ENCODE measurements at places on chromosomes 6 and 20. TPM values are rescaled to one million over a fixed set of nuclear protein-coding genes. Genes with fewer than 3 reads are reported as not detected.
A peak's percentile ranks its signal among the peaks of the same experiment; 100 is the strongest.

The SLC22A16 gene
- total RNA-seq: not detected

The EXOC2 gene
- 15.6 TPM for total RNA-seq

The ADRM1 gene
- 75.1 TPM for total RNA-seq

The UBE2C gene
- total RNA-seq: 8.6 TPM

The DNMT3B gene
- total RNA-seq: 0.47 TPM

The KIF16B gene
- 14.4 TPM for total RNA-seq

- H3K27ac ChIP-seq: no peak overlapping the region
- no peak overlapping the region for H3K4me3 ChIP-seq
- DNase-seq: no peak
- no peaks in the 10 kb centered on the region for H3K4me1 ChIP-seq
Observed at GRCh38 chr6:159926542-159927203, 35.9 kb downstream of the MAS1 start.

GRCh38 chr6:138833816-138834539 lies 38.1 kb downstream of the ECT2L start:
- H3K36me3 ChIP-seq: no peaks in the 10 kb centered on the region
- H3K4me1 ChIP-seq: peaks cover 21% of the 10 kb centered on the region
- peak overlapping the region; percentile 82 for H3K27ac ChIP-seq
- DNase-seq: peak; percentile 74

DNA sequence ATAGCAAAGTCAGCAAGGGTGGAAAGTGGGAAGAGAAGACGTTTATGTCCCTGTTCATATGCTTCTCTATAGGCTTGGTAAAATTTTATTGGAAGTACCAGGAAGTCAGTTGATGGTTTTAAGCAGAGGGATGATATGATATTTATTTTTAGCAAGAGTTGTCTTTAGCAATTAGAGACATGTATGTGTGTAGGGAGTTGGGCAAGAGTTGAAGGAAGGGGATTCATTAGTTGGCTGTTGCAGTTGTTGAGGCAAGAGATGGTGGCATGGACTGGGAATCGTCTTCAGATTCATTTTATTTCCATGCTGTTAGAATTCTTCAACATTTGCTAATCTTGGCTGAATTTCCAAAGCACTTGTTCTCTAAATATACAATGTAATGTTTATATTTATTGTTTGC lies 85.6 kb downstream of the QKI start:
- DNase-seq: no peak
- no peaks in the 10 kb centered on the region for H3K27me3 ChIP-seq
- H3K36me3 ChIP-seq: no peaks in the 10 kb centered on the region
- peaks cover 93% of the 10 kb centered on the region for H3K4me1 ChIP-seq
- no peak overlapping the region for H3K4me3 ChIP-seq

DNA sequence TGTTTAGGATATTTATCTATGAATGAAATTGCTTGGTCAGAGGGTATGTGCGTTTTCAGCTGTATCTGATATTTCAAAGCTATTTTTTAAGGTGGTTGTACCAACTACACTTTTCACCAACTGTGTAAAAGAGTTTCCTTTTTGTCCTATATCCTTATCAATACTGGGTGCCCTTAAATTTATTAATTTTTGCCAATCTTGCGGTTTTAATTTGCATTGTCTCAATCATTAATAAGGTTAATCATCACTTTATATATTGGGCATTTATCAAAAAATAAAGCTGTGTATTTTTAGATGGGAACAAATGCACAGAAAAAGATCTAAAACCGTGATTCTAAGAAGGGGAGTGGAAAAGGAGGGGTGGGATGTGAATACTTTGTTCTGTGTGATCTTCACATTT lies 66.7 kb upstream of the SALL4 start:
- H3K4me3 ChIP-seq: no peak overlapping the region
- DNase-seq: no peak
- peaks cover 6% of the 10 kb centered on the region for H3K27me3 ChIP-seq

- H3K27ac ChIP-seq: no peak overlapping the region
- DNase-seq: no peak
- no peaks in the 10 kb centered on the region for H3K27me3 ChIP-seq
- H3K36me3 ChIP-seq: no peaks in the 10 kb centered on the region
- H3K4me1 ChIP-seq: no peaks in the 10 kb centered on the region
- H3K4me3 ChIP-seq: no peak overlapping the region
Observed at GRCh38 chr20:4554346-4554745, 167.4 kb upstream of the PRND start.

DNA sequence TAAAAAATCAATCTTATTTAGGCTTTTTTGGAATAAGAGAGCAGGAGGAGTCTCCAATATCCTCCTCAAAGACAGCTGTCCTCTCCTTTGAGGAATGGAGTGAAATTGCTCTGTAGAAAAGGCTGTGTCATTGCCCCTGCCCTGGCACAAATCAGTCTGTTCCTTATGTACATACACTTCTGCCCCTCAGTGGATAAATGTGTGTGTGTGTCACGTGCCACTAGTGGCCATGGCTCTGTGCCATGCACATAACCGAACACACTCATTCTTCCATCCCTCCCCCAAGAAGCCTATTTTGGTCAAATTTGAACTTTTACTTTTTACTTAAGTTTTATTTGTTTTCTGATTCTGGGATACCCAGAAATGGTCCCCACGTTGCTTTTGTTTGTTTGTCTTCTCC lies 49.2 kb downstream of the ANKS1A start:
- H3K4me1 ChIP-seq: peaks cover 35% of the 10 kb centered on the region
- H3K36me3 ChIP-seq: no peaks in the 10 kb centered on the region
- H3K27me3 ChIP-seq: no peaks in the 10 kb centered on the region
- no peak for DNase-seq
- no peak overlapping the region for H3K27ac ChIP-seq

- H3K27me3 ChIP-seq: no peaks in the 10 kb centered on the region
- H3K4me1 ChIP-seq: no peaks in the 10 kb centered on the region
- H3K36me3 ChIP-seq: no peaks in the 10 kb centered on the region
- H3K27ac ChIP-seq: peak overlapping the region; percentile 74
Observed at GRCh38 chr6:21588481-21589351, 4.8 kb upstream of the SOX4 start.

DNA sequence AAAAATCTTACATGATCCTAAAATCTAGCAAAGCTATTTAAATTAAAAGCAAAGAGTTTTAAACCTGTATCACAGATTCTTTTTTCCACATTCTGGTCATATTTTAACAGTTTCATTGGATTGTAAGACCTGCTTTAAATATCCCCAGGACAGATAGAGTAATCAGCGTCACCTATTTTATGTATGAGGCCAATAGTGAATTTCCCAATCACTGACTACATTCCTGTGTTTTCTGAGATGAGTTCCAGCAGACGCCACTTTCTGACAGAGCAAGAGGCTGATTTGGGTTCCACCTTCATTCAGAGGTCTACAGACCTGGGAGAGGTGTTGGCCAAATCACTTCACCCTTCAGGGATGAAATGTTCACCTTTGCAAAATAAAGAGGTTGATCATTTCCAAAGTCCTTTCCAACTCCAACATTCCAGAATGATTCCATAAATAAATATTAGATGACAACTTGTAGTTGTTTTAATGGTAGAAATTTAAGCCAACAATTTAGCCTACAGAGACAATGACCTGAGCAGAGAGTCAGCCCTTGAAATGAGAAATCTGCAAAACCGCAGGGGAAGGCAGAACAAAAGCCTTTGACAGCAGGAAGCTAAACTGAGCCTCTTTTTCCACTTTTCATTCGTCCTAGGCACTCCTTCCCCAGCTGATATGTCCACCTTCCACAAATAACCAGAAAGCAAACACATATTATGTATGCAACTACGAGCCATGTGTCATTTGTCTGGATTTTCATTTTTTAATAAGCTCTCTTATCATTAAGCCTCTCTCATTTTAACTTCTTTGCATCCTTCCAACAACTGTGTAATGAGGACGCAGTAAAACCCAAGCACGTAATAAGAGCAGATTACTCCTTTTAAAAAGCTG lies 105.2 kb downstream of the TFAP2A start:
- H3K4me3 ChIP-seq: no peak overlapping the region
- H3K4me1 ChIP-seq: no peaks in the 10 kb centered on the region
- no peak for DNase-seq
- H3K27ac ChIP-seq: no peak overlapping the region
- no peaks in the 10 kb centered on the region for H3K27me3 ChIP-seq

DNA sequence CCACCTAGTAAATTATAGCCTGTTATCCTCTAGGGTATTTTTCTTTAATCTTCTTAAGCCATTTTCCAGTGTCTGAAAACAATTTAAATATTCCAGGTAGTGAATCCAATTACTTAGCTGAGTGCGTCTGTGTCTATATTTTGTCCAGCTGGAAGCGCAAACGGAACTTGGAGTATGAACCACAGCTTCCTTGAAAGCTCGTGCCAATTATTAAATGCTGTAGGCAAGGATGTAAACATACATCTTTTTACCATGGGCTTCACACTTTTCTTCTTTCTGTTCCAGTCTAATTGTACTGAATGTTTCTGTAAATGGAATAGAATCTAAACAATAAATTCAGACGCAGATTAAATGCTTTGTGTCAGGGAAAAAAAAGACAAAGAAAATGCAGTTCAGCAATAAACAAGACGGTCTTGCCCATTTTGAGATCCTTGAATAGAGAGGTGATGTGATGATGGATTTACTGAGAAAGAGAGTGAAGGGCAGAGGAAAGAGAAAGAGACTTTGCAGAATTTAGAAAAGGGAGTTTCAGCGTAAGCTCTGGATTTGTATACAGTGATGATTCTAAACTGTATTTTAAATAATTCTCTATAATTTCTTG lies 1.9 kb downstream of the PLCB1 start:
- H3K4me1 ChIP-seq: peaks cover 25% of the 10 kb centered on the region
- peak overlapping the region; percentile 74 for H3K4me3 ChIP-seq
- H3K27ac ChIP-seq: peak overlapping the region; percentile 90
- DNase-seq: no peak
- H3K36me3 ChIP-seq: no peaks in the 10 kb centered on the region
